ENCODE measurements at places on chromosomes 7 and 10.

- no peak for DNase-seq
These were observed 58.2 kb upstream of the DNAAF5 start for GRCh38 chr7:668139-668931.

DNA sequence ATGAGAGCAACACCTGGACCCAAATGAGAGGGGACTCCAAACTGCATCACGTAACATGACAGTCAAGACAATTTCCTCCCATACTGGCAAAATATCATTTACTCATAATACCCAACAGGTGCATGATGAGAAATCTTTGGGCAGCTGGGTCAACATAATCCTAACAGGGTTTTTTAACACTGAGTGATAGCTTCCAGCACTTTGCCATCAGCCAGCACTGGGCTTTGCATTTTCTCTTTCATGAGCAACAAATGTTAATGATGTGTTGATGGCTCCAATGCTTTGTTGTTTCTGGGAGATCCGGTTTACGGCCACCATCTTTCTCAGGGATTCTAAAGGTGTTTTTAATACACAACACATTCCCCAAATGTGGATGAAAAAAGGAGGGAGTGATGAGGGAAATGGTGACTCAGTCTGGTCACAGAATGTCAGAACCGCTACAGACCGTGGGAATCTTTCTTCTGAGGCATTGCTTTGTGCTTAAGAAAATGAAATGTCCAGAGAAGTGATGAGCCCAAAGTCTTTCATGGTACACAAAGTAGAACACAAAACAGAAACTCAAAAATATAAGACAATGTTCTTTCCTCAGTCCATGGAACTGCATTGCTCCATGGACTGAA is 705.7 kb upstream of the IGFBP3 start:
- DNase-seq, result no peak

DNA sequence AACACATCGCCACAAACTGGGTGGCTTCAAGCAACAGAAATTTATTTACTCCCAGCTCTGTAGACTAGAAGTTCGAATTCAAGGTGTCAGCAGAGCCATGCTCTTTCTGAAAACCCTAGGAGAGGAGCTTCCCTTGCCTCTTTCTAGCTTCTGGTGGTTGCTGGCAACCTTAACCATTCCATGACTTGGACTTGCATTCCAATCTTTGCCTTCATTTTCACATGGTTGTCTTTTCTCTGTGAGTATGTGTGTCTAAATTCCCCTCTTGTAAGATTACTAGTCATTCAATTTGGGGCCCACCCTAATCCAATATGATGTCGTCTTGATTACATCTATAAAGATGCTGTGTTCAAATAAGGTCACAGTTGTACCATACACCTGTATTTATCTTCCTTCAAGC is 65.9 kb upstream of the PRKG1 start:
- no peak for DNase-seq

DNA sequence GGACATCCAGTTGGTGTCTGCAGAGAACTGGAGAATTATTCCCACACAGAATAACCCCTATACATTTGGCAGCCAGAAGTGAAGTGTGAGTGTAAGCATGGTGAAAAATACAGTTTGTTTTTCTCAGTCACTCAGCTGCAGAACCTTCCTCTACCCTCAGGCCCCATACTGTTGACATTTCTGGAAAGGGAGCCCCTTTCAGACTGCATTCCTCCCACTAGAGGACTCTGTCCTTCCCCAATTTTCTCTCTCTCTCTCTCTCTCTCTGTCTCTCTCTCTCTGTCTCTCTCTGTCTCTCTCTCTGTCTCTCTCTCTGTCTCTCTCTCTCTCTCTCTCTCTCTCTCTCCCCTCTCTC is 86.8 kb upstream of the STEAP1B start:
- DNase-seq, result no peak

DNA sequence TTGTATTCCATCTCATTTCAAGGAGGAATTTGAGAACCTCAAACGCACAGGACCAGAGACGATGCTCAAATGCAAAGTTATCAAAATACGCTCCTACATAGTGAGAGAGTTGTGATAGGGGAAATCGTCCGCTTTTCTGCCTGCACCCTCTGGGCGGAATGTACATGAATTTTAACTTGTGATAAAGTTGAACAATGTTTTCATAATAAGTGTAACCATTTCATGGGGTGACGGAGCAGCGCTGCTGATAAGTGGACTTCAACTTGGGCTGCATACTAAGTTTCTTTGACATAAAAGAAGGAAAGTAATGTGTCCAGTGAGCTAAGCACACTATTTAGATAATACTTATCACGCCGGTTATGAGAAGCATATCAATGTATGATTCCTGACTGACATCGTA is 497.5 kb upstream of the MGMT start:
- DNase-seq, result no peak

- DNase-seq, result no peak
These were observed 276.9 kb downstream of the TNS3 start for GRCh38 chr7:47304727-47305719.

- DNase-seq, result no peak
These were observed 105.0 kb downstream of the TES start for GRCh38 chr7:116315293-116315692.

- DNase-seq, result no peak
These were observed 115.3 kb downstream of the DGKI start for GRCh38 chr7:137731436-137731835.

- DNase-seq, result no peak
These were observed 232.2 kb downstream of the DNAJB6 start for GRCh38 chr7:157568770-157569584.

GRCh38 chr7:78066599-78066998 is 268.0 kb downstream of the PHTF2 start:
- DNase-seq, result no peak

GRCh38 chr7:17849504-17849903 is 90.8 kb downstream of the SNX13 start:
- DNase-seq, result no peak

DNA sequence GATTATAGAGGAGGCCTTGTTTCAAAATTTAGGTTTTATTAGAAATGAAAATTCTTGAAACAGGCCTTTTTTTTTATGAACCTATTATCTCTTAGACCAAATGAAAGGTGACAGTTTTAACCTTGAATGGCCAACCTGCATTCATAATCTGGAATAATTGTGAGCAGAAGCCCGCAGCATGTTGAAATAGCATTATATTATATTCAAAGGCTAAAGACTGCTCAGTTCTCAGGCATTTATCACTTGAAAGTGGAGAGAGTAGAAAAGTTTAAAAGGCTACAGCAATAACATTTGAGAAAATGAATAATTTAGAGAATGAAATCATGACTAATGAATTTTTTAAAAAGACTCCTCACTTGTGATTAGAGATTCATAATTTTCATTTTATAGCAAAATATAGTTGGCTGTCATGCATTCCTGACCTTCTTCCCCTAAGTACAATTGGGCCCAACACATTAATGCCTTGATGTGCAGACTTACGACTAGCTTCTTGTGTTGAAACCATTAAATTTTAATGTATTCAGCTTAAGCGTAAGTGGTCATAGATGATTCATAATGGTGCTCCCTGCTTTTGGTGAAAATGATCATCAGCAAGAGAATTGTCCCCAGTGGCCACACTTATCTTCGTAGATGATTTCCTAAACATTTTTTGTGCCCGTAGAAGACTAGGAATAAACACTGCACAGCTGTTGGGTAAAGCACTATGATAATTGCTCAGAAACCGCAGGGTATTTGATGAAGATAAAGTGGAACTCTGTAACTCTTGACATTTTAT is 346.6 kb upstream of the BMPER start:
- DNase-seq, result no peak

GRCh38 chr10:30072068-30072467 is 12.7 kb upstream of the JCAD start:
- no peak for DNase-seq

GRCh38 chr10:58335306-58336005 is 650 bp downstream of the UBE2D1 start:
- no peak for DNase-seq

- DNase-seq, result no peak
These were observed 11.5 kb upstream of the PSTK start for GRCh38 chr10:122968698-122969097.

- DNase-seq, result no peak
These were observed 525.9 kb upstream of the FOXK1 start for GRCh38 chr7:4156190-4156589.

DNA sequence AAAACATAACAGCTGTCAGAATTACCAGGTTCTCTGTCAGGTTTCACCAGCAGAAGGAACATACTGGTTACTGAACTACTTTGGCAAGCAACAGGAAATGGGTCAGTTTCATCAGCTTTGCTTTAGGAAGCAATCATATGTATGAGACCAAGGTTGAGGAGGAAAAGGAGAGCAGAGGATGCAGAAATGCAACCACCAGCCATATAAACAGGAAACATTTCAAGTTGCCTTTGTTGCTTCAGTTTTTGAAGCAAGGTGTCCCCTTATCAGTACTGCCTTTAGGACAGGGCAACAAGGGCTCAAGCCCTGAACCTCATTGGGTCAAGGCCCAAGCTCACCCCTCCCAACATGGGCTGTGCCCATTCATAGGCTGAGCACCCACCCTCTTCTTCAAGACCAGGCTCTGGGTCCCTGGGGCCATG is 10.2 kb downstream of the HIPK2 start:
- no peak for DNase-seq

DNA sequence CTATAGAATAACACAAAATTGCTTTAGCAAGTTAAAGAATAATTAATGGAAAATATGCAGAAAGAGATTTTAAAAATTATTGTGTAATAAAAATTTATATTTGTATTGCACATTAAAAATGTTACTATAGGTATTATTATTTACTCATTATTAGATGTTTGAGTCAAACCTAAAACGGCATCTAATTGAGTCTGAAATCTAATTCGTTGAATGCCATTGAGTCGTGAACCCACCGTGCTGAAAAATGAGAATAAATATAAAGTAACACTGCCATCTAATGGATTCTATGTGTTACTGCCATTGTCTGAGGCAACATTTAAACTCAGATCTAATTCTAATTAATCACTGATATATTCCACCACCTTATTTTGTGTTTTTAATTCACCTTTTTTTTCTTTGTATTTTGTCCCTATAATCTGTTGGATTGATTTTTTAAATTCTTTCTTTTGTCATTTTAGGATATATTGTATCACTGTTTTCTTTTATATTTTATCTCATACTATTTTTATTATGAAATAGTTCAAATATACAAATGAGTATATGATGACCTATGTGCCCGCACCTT is 62.2 kb downstream of the SAMD9 start:
- peak; percentile 25 for DNase-seq
